ENCODE measurements at places on chromosomes 5 and 9.

GRCh38 chr5:112822456-112822855, 38.6 kb upstream of the SRP19 start:
- DNase-seq, result no peak

- no peak for DNase-seq
Observed at GRCh38 chr5:181120761-181121160, 10.2 kb downstream of the OR2V1 start.

- no peak for DNase-seq
Observed at GRCh38 chr5:56465769-56466135, 232.6 kb upstream of the ANKRD55 start.

GRCh38 chr9:121268598-121268850, 562 bp downstream of the GSN start:
- DNase-seq, result no peak

GRCh38 chr5:178322736-178323540, 90.3 kb upstream of the PHYKPL start:
- DNase-seq, result no peak
